ENCODE measurements at places on chromosomes 7 and 10.

DNA sequence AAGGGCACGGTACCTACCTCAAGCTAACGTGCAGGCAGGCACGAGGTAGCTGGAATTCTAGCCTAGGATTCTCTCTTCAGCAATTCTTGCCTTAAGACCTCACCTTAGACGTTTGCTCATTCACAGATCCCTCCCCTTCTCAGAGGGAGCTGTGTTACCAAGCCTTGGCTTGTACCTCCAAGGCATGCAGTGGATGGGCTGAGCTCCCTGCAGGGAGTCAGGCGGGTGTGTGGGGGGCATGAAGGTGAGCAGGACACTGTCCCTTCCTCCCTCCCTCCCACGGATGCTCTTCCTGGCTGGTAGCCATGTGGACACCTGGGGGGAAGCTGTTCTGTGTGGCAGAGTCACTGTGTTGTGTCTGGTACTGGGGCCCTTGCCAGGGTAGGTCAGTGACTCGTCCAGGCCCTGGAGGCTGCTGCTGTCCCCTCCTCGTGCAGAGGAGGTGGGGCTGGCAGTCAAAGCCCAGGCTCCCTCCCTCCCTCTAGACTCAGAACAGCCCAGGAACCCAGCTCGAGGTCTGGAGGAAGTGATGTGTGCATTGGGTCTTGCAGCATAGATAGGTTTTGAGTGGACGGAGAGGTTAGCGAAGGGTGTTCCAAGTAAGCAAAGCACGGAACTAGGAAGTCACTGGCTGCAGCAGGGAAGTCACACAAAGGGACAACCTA lies 222.2 kb upstream of the SH2B2 start:
- DNase-seq, result no peak

DNA sequence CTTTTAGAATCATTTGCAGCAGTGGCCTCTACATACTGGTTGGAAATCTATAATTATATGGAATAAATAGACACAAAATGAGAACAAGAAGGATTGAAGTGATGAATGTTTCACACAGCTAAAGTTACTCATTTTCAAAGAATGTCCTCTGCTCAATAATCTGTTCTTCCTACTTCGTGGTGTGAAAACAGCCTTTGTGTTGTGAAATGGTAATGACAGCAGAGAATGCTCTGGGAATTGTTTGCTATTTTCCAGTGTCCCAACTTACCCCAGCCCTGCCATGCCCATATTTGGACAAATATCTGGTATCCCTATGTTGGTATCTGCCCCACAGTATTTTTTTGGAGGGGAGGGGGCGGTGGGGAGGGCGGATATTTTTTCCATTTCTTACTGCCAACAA lies 130.4 kb downstream of the GLI3 start:
- DNase-seq, result no peak

DNA sequence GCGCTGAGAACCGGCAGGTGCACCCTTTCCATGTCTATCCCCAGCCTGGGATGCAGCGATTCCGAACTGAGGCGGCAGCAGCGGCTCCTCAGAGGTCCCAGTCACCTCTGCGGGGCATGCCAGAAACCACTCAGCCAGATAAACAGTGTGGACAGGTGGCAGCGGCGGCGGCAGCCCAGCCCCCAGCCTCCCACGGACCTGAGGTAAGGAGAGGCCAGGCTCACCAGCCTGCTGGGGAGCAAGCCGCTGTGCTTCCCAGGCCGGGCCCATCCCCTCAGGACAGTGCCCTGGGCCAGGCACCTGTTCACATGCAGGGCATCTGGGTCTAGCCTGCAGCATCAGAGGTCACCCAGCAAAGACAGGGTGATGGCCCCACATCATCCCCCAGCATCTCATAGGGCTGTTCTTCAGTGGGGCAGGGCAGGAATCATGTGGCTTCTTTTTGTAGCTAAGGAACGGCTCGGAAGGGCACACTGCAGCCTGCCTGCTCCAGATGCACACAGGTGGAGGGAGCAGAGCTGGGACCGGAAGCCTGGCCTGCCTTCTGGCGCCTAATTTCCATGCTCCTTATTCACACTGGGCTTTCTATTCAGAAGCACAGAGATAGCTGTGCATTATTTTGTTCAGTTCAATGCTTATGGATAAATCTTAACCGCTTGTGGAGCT lies 18.9 kb downstream of the BAG3 start:
- no peak for DNase-seq

GRCh38 chr10:133087679-133088178 lies at the start of gene ADGRA1:
ADGRA1 (plus strand) TSS chr10:133087924; CDS start chr10:133088910, 986 bp downstream.
- no peak for DNase-seq

DNA sequence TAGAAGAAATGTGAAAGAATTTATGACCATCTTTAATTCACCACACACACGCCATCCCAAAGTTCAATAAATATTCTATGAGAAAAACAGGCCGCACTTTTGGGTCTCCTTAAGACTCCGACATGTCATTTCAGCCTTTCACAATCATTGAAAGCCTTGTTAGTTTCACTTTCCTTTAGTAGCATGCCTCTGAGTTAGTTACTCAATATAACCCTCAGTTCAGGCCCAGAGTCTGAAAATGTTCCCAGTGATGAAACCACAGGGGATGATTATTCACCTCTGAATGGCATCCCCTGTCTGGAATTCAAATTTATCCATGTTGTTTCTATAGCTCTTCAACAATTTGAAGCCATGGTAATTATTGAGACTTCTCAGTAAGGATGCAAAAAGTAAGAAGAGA lies 278.1 kb upstream of the NRP1 start:
- no peak for DNase-seq

DNA sequence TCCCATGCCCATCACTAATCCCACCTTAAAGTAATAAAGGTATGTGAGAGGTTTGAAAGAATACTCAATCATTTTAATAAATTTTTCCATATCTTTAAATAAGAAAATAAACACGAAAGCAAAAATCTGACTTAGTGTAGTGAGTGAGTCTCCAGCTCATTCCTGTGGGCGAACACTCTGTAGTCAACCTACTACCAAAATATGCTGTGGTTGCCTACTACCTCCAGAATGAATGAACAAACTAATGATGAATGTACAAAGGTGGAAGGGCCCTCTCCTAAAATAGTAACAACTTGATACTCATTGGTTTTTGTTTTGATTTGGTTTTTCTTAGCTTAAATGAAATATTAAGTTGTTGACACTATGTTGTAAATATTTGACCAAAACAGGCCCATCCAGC lies 195.5 kb upstream of the HPS1 start:
- no peak for DNase-seq

DNA sequence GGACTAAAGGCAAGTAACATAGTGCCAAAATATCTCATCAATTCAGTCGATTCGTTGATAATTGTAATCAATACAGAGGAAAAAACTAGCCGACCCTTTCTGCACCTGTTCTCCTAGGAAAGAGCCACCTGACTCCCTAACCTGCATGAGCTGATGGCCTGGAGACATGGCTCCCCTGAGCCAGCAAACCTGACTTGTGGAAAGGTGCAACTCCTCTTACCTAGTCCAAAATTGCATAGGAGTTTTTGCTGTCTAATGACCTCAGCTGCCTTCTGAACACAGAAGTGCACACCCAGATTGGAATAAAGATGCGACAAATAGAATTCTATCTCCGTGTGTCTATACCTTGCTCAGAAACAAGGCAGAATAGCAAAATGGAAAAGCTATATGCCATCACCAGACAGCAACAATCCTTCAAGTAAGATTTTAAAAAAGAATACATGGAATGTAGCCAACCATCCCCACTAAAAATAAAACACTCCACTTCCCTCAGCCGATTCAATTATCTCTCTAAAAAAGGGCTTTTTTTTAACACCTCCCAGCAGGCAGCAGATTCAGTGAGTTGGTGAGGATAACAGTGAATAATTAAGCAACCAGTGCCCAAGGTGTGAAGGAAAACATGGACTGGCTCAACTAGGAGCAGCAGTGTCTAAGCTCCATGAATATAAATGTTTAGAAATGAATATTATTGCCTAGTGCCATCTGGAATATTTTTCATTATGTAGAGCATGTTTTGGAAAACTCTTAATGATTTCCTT lies 26.6 kb upstream of the LMTK2 start:
- DNase-seq, result no peak

DNA sequence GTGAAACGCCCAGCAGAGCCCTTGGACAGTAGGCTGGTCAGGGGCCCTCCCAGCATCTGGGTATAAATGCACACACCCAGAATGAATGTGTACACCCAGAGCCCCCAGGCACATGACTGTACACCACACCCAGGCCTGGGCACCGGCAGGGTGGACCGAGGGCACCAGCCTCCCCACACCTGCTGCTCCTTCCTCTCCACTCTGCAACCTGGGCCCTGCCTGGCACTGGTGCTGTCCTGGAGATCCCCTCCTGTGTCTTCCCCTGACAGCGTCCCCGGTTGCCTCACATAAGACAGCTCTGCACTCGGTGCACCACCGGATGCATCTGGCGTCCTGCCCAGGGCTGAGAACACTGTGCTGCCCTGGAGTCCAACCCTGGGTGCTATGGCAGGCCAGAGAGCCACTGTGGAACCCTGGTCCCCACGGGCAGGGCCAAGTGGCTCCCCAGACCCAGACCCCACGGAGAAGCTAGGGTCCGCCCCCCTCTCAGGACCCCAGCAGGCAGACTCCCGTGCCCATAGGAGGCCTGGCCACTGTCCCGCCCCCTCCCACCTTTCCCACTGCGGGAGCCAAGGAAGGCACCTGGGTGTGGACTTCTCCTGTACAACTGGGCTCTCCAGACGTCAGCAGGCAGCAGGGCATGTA lies 6.6 kb downstream of the RASGEF1A start:
- DNase-seq, result no peak

DNA sequence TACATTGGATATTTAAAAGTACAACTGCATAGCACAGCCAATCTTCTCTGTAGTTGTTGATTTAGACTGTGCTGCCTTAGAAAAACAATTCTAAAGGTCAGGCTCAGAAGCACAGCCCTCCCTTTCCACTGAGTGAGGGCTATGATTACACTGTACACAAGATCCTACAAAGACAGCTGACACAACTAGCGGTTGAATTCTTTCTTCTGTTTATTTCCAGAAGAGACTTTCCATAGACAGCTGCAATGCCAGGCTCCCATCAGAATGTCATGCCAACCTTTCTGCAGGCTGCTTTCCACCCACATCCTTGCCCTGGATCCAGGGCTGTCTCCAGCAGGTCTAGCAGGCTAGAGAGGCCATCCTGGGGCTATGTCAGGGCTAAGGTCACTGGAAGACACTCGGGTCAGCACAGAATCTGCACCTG lies 39.3 kb downstream of the FAM13C start:
- DNase-seq, result no peak

DNA sequence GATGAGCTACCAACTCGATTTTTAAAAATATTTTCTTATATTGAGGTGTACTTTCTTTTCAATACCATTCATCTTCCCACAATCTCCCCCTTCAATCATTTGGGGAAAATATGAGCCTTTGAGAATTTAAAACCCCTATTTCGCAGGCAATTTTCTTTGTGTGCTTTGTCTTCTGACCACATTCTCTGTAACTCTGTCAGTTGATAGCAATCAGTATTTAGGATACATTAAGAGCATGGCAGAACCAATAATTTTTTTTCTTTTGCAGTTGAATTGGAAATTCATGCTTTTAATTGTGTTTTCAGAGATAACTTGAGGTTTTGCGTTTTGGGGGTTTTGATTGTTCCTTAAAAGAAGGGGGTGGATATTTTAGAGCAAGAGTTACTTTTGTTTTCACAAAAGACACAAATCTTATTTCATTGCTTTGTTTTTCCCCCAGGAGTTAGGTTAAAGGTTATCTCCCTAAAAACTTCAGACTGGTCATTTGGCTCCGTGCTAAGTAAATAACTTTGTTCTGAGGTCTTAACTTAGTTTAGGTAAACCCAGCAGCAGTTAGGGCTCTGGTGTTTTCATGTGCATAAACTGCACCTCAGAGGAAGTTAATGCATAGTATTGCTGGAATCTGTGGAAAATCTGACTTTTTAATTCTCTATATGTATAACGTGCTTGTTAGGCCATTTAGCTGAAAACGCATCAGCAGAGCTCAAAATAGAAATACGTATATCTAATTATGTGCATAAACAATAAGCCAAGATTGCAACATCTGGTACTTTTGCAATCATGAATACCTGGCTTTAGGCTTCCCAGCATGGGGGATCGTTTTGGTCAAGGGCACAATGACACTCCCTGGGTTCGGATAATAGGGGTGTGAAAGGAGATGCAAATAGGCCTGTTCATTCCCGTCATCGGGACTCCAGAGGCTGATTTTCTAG lies 676.4 kb upstream of the ANKRD30A start:
- DNase-seq, result no peak

GRCh38 chr7:18123508-18124239 lies 96.0 kb upstream of the PRPS1L1 start:
- no peak for DNase-seq

GRCh38 chr10:14583252-14583651 lies 191.4 kb downstream of the FAM107B start:
- DNase-seq, result peak; percentile 77

- DNase-seq, result no peak
Observed at GRCh38 chr10:1127629-1128028, 71.4 kb downstream of the WDR37 start.

GRCh38 chr7:149377386-149377785 lies 83.5 kb downstream of the ZNF777 start:
- no peak for DNase-seq

GRCh38 chr7:44236333-44236728 lies 35.6 kb downstream of the YKT6 start:
- no peak for DNase-seq

DNA sequence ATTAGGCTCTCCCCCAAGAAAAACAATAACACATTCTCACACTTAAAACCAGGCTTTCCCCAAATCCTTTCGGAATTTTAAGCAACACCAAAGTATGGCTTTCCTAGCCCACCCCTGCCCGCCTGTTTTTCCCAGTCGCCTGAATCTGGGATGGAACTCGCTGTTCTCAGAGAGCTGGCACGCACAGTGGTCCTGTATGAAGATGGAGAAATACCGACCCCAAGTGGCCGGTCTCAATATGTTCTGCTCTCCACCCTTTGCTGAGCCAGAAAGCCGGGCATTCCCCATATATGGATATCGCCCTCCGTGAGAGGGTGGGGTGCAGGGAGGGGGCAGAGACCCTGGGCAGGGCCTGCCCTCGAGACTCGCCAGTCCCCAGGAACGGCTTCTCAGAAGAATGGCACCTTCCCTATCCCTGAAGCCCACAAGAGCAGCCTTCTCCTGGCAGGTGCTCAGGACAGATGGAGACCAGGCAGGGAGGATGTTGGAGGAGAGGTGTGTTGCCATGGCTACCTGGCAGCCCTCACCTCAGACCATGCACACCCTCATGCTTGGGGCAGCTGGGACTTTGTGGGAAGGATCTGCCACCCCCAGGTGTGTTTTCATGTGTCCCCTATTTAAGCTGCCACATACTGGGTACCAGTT lies 3.4 kb downstream of the TACR2 start:
- no peak for DNase-seq

GRCh38 chr10:104090611-104091010 lies 4.9 kb upstream of the COL17A1 start:
- no peak for DNase-seq

- no peak for DNase-seq
Observed at GRCh38 chr7:46996972-46997371, 584.9 kb downstream of the TNS3 start.

DNA sequence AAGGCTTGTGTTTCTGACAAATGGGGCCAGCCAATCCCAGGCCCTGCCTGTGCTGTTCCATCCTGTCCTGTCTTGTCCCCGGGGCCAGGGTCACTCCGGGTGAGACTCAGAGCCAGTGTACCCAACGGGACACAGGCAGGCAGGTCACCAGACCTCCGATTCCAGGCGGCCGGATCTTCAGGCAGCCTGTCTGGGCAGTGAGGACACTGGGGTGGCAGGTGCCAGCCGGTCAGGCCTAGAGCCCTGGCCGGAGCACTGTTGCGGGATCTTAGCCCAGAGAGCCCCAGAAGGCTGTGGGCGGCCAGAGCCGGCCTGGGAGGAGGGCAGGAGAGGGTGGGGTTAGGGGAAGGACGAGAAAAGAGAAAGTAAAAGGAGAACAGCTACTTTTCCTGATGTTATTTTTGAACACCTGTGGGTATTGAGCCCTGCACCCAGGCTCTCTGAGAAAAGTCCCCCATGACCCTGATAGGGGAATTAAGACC lies 134.3 kb upstream of the TNRC18 start:
- no peak for DNase-seq
